ENCODE measurements at places on chromosomes 2 and 18.

- DNase-seq, result no peak
Measured at GRCh38 chr2:147843391-147843863, 1.4 kb upstream of the ACVR2A start.

DNA sequence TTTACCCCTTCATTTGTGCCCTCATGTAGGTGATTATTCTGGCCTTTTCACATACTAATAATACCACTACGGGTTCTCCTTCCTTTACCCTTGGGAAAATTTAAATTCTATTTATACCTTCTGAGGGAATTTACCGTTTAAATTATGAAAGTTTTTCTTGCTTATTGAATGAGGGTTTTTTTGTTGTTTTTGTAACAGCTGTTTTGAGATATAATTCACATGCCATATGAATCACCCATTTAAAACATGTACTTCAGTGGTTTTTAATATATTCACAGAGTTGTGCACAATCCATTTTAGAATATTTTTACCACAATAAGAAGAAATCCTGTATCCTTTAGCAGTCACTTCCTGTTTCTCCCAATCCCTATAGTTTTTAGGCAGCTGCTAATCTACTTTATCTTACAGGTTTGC is 54.7 kb downstream of the EML4 start:
- peak; percentile 19 for DNase-seq

DNA sequence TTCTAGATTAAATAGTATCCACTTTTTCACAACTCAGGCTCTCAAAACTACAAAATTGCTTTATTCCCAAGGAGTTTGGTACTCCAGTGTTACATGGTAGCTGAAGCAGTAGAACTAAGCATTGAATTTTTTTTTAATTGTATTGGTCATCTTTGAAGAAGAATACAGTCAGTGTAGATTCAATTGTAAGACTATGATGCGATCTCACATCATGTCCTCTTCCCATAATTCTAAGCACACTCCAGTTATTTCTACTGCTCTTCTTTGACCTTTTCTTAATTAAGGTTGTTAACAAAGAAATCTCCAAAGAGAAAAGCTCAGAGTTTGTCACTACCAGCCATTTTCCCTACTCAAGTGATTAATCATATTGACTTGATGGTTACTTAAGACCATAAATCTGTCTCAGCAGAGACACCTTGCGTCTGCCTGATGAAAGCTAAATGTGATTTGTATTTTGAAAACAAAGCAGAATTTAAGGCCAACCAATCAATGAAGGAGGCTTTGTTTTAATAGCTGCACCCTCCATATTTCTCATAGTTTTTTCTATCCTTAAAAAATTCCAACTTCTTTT is 130.2 kb downstream of the DTNA start:
- DNase-seq, result no peak

- DNase-seq, result no peak
Measured at GRCh38 chr2:44930274-44931197, 11.0 kb upstream of the SIX3 start.

GRCh38 chr18:67380867-67381266 is 135.7 kb downstream of the DSEL start:
- DNase-seq, result no peak

GRCh38 chr18:32669549-32670165 is 103.2 kb downstream of the KLHL14 start:
- no peak for DNase-seq

DNA sequence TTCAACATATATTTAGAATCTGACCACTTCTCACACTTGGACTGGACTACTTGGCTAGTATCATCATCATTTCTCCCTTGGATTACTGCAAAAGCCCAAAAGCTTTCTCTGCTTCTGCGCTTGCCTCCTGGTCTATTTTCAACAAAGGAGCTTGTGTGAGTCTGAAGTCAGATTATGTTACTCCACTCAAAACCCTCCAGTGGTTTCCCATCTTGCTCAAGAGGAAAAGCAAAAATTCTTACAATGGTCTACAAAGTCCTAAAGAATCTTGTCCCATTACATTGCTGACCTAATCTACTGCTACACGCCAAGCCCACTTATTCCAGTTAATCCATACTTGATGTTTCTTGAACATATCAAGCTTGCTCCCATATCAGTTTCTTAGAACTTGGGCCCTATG is 9.6 kb downstream of the PREPL start:
- peak; percentile 38 for DNase-seq

- no peak for DNase-seq
Measured at GRCh38 chr18:5541644-5542043, 2.2 kb downstream of the EPB41L3 start.

DNA sequence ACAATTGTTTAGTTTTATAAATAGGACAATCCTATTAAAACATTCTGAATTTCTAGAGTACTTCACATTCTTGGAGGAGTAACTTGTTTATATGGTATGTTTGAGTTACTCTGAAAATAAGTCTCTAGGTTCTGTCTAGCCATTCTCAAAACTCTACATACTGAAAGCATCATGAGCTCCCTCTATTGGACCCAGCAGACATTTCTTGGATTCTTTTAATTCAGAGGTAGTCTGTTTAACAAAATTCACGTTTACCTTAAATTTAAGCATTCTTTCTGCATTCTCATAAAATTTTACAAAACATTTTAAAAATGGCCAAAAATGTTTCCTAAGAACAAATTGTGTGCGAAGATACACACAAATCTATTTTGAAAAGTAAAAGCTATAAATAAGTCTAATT is 15.3 kb downstream of the SP9 start:
- no peak for DNase-seq

- no peak for DNase-seq
Measured at GRCh38 chr2:240360645-240361475, 74.6 kb upstream of the GPC1 start.

GRCh38 chr2:168687314-168687713 is 115.1 kb upstream of the NOSTRIN start:
- peak; percentile 7 for DNase-seq

All from stromal cell of bone marrow (primary cell).